Activated T-helper 1 cell treated with Interleukin-2 at 50 U/mL for 16 hours (primary cell): ENCODE measurements at places on chromosomes 3 and 15.

- no peak for DNase-seq
Measured at GRCh38 chr15:64004587-64004986, 41.7 kb downstream of the DAPK2 start.

- DNase-seq: no peak
Measured at GRCh38 chr3:125232401-125232800, 19.9 kb upstream of the SLC12A8 start.

DNA sequence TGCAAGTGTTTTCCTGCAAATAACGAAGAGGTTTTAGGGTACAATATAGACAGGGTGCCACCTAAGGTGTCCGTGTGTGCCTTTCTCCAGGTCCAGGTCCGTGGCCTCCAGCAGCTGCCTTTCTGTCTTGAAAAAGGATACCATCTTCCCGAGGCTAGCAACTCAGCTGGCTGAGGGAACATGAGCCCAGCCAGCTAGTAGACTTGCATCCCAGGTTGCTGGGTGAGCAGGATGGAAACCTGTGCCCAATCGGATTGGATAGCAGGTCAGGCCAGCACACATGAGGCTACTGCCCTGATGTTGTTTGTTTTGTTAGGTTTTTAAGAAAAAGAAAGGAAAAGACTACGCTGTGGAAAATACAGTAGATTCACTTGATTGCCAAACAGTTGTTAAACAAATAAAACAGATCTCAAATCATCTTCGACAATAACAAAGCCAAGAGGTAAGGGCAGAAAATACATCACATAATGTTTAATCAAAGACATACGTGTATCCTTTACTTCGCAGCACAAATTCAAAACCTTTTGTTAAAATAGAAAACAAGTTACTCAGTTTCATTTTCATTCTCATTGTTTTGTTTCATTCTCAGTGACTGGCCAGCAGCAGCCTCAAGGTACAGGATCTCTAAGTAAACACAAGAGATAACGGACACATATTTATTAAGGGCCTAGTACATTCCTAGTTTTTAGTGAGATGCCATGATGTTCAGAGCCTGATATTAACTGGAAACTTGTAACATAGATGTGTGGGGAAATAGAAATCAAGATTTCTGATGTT lies 661.2 kb upstream of the NR2F2 start:
- no peak for DNase-seq

- DNase-seq: no peak
Measured at GRCh38 chr3:32104492-32104891, 1.9 kb upstream of the GPD1L start.

GRCh38 chr3:144033240-144033589 lies 61.6 kb downstream of the DIPK2A start:
- no peak for DNase-seq

DNA sequence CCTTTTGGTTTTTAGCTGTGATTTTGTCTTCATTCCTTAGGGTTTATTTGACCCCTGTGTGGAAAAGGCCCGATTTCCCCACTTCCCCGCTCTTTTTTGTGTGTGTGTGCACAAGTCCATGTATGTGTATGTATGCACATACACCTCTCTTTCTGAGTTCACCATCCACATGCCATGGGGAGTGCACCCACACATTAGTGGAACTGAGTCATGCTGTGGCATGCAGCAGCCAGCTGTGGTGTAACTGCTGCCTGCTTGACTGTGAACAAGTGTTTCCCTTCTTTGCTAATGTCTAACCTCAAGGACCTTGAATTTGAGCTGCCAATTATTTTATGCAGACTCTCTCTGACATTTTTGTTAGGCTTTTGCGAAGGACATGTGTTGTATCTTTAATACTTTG lies 434.9 kb upstream of the TPM1 start:
- DNase-seq: no peak

DNA sequence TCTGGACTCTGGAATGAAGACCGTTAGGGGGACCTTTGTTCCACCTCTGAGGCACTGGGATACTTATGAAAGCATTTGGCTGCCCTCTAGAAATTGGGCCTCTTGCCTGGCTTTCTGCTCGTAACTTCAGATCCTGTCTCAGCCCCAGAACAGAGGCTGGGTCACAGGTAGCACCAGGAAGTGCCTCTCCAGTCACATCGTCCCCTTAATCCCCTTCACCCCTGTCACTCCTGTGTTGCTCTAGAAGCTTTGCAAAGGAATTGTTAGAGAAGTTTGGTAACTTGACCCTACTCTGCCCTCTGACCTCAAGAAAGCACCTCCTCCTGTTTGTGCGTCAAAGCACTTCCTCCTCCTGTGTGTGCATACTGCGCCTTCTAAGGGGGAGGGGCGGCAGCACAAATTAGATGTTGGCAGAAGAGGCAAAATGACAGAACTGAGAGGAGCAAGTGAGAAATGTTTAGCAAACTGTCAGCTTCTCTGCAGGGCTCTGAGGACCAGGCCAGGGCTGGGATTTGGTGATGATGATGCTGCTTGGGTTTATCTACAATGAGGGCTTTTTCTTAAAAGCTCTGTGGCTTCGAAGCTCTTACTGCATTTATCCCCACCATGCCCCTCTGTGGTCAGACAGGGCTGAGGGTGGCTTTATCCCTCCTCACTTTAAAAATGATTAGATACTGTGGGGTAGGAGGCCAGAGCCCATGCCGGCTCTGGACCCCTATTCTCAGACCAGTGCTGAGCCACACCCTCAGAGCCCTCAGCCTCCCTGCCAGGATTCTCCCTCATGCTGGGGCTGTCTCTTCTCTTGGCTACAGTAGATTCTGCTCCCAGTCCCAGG lies 76.2 kb downstream of the LARS2 start:
- no peak for DNase-seq

DNA sequence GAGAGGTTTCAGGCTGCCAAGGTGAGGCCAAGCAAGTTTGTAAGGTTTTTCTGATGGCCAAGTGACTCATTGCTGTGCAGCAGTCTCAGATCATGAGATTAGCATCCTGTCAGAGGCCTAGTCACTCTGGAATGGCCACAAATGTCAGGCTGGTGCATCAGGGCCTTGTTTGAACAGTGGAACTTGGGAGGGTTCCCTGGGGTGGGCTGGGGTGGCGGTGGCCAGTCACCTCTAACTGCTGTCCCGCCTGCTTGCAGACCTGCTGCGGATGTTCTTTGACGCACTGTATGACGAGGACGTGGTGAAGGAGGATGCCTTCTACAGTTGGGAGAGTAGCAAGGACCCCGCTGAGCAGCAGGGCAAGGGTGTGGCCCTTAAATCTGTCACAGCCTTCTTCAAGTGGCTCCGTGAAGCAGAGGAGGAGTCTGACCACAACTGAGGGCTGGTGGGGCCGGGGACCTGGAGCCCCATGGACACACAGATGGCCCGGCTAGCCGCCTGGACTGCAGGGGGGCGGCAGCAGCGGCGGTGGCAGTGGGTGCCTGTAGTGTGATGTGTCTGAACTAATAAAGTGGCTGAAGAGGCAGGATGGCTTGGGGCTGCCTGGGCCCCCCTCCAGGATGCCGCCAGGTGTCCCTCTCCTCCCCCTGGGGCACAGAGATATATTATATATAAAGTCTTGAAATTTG lies 2.8 kb upstream of the FAM131A start:
- DNase-seq: no peak
